Peyer's patch (tissue), 4 donors: ENCODE measurements at places on chromosomes 16 and 17.

- no peak for DNase-seq
Observed at GRCh38 chr16:11833951-11834695, 17.2 kb downstream of the RSL1D1 start.

DNA sequence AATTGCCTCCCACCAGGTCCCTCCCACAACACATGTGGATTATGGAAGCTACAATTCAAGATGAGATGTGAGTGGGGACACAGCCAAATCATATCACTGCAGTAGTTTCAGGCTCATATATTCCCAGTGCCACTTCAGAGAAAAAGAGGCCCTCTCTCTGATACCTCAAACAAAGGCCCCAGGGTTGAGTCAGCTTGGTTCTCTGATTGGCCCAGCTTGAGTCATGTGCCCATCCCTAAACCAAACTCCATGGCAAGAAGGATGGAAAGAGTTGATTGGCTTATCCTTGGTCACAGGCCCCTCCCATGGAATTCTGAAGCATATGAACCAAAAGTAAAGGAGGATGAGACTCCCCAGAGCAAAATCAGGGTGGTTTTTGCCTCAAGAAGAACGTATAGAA lies 75.9 kb upstream of the IRX6 start:
- DNase-seq, result no peak

DNA sequence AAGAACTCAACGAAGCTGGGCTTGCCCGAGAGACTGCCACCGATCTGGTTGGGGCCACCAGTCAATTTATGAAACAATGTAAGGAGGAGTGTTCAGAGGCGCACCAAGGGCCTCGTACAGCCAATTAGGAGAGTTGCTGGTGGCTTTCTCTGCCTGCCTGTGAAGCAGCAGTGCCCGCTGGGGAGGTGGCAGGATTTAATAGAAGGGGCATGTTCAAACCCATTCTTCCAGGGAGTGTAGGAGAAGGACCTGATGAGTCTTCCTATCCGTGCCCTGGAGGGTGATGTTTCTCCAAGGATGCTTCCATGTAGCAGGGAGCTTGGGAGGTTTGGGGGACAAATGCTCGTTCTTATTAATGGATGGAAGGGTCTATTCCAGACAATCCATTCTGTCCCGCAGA lies 178.4 kb downstream of the CCDC182 start:
- no peak for DNase-seq

DNA sequence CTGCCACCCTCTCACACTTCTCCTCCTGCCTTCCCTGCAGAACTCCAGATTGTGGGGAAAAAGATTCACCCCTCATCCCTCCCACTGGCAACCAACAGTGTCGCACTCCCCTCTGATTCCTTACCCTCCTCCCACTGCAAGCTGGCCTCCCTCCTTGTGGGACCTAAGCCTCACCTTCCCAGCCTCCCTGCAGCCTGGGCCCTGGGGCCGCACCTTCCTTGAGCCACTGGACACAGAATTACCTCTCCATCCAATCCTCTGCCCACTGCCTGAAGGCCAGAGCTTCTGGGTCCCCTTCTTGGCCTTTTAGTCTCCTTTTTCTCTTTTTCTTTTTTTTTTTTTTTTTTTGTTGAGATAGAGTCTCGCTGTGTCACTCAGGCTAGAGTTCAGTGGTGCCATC lies 33.9 kb downstream of the NGFR start:
- DNase-seq, result no peak

DNA sequence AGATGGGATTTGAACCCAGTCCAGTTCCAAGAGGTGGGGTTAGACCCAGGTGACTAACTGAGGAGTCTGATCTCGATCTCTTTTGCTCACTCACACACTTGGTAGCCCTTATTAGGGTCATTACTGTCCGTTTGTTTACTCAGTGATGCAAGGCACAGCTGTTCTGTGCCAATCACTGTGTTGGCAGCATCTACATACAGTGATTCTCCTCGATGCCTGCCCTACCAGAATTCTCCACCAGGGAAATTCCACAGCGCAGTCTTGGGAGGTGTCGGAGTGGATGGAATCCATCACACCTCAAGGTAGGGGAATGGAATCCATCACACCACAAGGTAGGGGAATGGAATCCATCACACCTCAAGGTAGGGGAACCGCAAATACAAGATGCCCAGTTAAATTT lies 279.6 kb downstream of the MAF start:
- no peak for DNase-seq

DNA sequence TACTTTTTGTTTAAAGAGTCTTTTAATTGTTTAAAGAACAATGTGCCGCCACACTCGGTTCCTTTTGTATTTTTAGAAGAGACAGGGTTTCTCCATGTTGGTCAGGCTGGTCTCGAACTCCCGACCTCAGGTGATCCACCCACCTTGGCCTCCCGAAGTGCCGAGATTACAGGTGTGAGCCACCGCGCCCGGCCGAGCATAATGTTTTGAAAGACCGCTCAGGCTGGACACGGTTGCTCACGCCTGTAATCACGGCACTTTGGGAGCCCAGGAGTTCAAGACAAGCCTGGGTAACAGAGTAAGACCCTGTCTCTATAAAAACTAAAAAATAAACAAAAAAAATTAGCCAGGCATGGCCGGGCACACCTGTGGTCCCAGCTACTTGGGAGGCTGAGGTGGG lies 59.8 kb downstream of the RNF213 start:
- DNase-seq, result no peak

- no peak for DNase-seq
Observed at GRCh38 chr16:53966821-53967571, 263.0 kb downstream of the FTO start.

DNA sequence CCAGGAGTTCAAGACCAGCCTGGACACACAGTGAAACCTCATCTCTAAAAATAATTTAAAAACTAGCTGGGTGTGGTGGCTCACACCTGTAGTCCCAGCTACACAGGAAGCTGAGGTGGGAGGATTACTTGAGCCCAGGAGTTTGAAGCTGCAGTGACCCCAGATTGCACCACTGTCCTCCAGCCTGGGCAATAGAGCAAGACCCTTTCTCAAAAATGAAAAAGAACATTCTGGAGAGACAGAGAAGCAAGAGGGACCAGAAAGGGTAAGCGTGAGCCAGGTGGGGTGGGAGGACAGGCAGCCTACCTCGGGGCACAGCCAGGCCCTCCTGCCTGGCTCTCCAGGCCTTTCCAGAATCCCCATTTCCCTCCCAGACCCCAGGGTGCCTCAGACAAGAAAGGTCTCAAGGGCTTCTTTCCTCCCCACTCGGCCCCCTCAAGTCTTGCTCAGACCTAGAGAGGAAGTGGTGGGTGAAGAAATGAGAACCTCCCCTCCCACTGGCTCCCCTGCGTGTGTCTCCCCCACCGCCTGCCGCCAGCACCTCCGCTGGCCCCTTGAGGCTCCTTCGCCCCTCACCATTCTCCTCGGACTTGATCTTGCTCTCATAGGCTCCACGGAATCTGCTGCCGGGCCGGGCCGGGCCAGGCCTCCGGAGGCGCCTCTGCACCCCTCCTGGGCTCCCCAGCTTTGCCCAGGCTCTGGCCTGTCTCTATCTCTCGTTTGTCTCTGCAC lies 503 bp downstream of the C16orf54 start:
- DNase-seq, result peak; percentile 63

GRCh38 chr17:28125526-28126378 lies 83.3 kb downstream of the NLK start:
- no peak for DNase-seq

DNA sequence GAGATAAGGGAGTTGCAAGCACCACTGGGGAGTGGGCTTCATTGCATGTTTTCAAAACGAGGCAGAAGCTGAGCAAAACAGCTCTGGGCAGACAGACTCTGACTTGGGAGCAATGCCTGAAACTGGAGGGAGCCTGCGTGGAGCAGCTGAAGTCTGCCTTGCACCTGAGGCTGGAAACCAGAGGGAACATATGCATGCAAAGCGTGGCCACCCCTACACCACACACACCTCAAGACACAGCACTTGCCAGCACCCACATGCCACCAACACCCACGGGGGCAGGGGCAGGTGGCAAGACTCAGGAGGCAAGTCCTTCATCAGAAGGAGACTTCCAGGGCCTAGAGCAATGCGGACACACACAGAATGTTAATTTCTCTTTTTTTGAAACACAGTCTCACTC lies 45.8 kb downstream of the COTL1 start:
- no peak for DNase-seq

GRCh38 chr17:39774047-39774446 lies 36.3 kb downstream of the GRB7 start:
- no peak for DNase-seq

DNA sequence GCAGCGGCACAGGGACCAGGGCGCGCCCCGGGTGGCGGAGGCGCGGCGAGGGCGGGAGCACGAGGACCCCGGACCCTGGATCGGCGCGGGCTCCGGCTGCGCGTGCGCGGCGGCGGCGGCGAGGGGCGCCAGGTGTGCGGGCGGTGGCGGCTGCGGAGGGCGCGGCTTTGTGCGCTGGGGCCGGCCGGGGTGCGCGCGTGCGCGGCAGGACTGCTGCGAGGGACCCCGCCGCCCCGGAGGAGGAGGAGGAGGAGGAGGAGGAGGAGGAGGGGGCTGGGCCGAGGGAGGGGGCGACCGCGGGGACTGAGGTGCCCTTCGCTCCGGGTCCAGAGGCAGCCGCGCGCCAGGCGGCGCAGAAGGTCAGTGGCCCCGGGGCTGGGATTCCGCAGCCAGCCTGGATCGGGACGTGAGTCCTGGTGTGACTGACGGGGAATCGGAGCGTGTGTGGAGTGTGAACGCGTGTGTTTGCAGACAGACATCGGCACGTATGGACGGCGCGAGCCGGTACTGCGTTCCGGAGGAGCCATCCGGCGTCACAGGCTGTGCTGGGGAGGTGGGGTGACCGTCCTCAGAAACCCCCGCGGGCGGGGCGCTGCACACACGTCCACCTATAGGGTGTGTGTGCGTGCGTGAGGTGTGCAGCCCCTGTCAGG lies 19.5 kb upstream of the RAP1GAP2 start:
- no peak for DNase-seq

GRCh38 chr17:17380145-17380925 lies 77.2 kb downstream of the NT5M start:
- no peak for DNase-seq

DNA sequence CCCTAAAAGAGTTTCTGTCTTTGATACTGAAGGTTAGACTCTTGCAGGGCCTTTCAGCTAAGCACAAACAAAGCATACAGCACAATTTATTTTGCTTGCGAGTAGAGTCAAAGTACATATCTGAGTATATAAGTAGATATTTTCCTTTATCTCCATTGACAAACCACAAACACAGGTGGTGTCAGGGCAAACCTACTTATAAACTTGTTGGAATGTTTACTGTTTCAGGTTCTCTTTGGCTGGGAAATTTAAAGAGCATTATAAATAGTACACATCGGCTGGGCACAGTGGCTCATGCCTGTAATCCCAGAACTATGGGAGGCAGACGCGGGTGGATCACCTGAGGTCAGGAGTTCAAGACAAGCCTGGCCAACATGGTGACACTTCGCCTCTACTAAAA lies 442.6 kb upstream of the PSMD7 start:
- no peak for DNase-seq

GRCh38 chr16:7791028-7791590 lies 458.5 kb downstream of the RBFOX1 start:
- DNase-seq, result no peak

- peak; percentile 21 for DNase-seq
Observed at GRCh38 chr16:31010585-31011325, at the start of gene STX1B. STX1B (minus strand) TSS chr16:31010638; CDS start chr16:31010396, 242 bp downstream.

- DNase-seq, result no peak
Observed at GRCh38 chr16:87070657-87071056, 246.5 kb downstream of the C16orf95 start.

GRCh38 chr16:89873109-89873971 lies at the start of gene TCF25:
TCF25 (plus strand) TSS chr16:89873592; CDS start chr16:89873668, 76 bp downstream.
- peak; percentile 71 for DNase-seq

DNA sequence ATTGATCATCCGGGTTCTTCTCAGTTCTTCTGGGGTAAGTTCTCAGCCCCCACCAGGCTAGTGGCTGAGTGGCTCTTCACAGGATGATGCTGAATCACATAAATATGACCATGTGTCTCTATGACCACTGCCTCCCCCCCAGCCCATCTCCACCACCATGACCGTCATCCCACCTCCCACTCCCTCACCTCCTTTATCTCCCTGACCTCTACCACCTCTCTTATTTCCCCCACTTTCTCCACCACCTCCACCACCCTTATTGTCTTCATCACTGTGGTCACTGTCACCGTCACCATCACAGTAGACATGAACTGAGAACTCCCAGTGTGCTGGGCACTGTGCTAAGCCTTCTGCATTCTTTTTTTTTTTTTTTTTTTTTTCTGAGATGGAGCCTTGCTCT lies 32.5 kb downstream of the RGS9 start:
- no peak for DNase-seq

GRCh38 chr16:85180827-85181738 lies 68.8 kb upstream of the CIBAR2 start:
- DNase-seq, result no peak

- DNase-seq, result no peak
Observed at GRCh38 chr17:27226611-27227230, 67.2 kb upstream of the WSB1 start.

DNA sequence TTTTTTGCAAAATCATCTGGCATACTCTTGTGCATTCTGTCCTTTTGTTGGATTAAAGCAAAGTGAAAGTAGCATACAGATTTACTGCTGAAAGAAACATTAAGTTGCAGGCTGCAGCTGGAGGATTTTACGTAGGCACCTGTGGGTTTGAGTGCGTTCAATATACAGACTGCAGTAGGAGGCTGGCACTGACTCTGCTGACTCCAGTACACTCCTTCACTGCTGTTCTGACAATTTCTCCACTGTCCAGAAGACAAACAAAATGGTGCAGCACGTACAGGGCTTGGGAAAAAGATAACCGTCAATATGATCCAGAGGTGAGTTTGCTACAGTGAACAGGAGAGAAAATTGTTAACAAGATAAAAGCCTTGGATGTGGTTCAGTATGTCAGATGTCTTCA lies 73.3 kb downstream of the TANC2 start:
- DNase-seq, result no peak

- no peak for DNase-seq
Observed at GRCh38 chr17:72004611-72005331, 116.0 kb upstream of the SOX9 start.

GRCh38 chr16:49588026-49588425 lies 214.4 kb downstream of the C16orf78 start:
- DNase-seq, result peak; percentile 22

GRCh38 chr17:38885728-38886642 lies 16.1 kb downstream of the LASP1 start:
- DNase-seq, result no peak

DNA sequence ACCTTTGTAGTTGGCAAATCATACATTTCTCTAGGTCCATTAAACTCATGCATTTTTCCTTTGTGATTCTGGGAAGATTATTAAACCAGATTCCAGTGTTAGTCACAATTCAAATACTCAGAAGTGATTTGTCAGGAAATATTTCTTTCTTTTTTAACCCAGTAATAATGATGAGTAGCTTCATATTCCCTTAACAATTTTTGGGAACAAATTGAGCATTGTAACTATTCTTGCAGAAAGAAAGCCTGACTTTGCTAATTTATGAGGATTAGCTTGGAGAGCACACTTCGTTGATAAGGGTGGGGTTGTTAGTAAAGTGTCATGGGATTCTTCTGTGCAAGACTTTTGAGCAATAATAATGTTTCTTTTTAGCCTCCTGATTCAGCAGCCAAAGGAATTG lies 18.7 kb upstream of the KRT24 start:
- DNase-seq, result no peak
